ENCODE measurements at places on chromosomes 12 and 14.

DNA sequence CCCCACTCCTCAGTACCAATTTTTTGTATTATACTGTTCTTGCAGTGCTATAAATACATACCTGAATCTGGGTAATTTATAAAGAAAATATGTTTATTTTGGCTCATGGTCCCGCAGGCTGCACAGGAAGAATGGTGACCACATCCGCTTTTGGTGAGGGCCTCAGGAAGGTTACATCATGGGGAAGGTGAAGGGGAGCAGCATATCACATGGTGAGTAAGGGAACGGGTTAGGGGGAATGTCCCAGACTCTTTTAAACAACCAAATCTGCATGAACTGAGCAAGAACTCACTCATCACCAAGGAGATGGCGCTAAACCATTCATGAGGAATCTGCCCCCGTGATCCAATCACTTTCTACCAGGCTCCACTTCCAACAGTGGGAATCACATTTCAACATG lies 40.0 kb downstream of the OSBPL8 start:
- no peak for DNase-seq

GRCh38 chr12:57008178-57008577 lies 1.8 kb upstream of the ZBTB39 start:
- no peak for DNase-seq

DNA sequence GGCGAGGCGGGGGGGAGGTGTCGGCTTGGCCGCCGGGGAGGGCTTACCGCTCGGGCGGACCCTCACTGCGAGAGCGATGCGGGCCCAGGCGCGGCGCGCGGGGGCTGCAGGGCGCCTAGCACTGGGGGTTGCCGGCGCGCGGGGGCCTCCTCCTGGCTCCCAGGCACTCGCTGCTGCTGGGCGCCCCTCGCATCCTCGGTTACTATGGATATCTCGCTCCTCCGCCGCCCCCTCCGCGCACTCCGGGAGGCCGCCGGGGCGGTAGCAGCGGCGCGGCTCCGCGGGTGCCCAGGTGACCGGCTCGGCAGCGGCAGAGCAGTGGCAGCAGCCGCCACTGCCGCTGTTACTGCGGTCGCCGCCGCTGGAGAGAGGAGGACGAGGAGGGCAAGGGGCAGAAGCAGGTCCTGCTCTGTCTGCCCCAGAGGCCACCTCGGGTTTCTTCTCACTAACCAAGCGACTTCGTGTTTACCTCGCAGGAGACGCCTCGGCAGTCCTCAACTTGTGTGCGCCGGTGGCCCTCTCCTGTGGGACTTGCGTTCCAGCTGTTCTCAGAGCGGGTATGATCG lies 250.1 kb downstream of the APAF1 start:
- peak; percentile 1 for DNase-seq

DNA sequence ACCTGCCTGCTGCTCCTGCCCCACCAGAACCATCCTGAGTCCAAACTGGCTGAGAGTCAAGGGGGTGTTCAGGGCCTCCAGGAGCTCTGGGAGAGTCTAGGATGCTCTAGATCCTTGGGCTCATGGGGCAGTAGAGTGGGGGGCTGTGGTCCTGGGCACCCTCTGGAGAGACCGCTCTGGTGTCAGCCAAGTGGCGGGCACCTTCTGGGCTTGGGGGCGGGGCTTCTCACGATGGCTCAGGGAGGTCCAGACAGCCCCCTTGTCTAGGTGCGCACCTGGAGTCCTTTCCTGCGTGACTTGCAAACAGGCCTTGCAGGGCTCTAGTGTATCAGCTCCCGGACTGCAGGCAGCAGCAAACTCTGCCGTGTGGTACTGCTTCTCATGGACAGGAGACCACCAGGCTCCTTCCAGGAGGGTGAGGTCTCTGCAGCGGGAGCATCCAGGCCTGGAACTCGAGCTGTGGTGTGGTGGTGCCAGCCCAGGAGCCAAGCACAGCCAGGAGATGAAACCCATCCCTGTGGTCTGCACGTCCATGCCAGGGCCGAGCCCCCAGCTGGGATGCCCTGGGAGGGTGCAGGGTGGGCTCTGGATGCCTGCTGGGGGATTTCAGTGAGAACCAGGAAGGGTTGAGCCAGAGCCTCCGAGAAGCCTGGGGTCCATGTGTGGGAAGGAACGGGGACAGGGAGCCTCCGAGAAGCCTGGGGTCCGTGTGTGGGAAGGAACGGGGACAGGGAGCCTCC lies 15.0 kb downstream of the PACS2 start:
- no peak for DNase-seq

- no peak for DNase-seq
These were observed 28.3 kb downstream of the DYNC1H1 start for GRCh38 chr14:101992708-101993107.

- DNase-seq = no peak
These were observed 91.9 kb downstream of the PCNX1 start for GRCh38 chr14:70999117-70999516.

DNA sequence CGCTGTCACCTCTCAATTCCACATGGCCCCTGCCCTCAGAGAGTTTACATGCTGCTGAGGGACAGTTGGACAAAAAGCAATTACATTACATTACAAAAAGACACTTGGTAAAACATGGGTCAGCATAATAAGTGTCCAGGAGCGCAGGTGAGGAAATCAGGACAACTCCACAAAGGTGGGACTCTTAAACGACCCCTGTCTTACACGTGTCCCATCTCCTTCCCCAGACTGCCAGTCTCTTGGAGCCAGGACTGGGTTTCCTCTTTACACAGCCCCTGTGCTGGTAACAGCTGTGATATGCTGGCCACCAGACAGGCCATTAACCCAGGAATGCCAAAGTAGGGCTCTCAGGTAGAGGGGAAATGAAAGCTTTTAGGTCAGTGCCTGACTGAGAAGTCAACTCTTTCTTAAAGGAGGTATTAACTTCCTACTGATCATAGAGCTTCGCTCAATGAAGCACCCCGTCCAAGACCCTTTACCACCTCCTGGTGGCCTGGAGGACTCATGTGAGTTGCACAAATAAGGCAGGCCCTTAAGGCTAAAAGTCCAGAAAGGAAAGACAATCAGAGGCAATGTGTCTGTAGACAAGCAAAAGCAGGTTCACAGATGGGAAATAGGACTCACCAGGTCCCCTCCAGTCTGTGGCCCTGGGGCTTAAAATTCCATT lies 55.5 kb downstream of the ANO2 start:
- DNase-seq = no peak

DNA sequence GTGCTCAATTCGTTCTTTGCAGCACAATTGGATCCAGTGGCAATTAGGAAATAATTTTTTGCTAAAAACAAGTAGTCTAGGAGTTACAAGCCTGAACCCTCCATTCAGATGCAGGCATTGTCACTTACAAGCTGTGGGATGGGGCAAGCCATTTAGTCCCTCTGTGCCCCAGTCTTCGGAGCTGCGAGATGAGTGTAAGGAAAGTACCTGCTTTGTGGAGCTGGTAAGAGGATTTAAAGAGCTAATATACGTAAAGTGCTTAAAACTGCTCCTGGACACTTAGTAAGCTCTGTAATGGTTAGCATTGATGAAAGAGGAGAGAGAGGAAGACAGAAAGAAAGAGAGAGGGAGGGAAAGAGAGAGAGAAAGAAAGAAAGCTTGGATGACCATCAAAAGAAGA lies 112.5 kb downstream of the LGMN start:
- no peak for DNase-seq

- DNase-seq = no peak
These were observed 22.5 kb upstream of the BICD1 start for GRCh38 chr12:32084017-32084688.

GRCh38 chr12:71804505-71804904 lies 35.1 kb upstream of the TBC1D15 start:
- no peak for DNase-seq

DNA sequence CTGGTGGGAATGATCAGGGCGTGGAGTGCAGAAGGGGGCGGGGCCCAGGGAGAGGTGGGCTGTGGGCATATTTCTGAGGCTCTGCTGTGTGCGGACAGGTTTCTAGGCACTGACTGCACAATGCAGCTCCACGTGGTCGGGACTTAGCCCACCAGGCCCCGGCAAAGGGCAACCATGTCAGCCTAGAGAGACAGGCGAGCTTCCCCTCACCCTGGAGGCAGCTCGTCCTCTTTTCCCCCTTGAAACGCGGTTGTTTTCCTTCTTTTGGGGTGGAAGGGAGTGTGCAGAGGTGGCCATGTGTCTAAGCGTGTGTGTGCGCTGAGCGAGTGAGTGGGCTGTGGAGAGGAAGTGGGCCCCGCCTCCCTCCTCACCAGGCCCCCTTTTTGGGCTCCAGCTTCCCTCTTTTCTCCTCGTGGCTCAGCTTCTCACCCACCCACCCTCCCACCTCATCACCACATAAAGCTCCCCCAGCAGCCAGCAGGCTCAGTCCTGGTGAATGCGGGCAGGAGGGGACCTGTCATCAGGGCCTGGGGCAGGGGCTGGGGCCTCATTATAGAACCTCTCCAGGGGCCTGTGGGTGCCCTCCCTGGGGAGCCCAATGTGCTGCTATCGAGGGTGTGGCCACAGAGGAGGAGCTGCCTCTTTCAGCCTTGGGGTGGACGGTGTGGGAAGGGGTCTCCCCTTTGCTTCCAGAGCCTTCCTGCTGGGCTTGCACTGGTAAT lies 22.0 kb downstream of the LRTM2 start:
- DNase-seq = no peak

All from activated CD4-positive, CD25-positive, alpha-beta regulatory T cell (primary cell).